Skeletal muscle cell (primary cell): ENCODE measurements at places on chromosomes 13 and 19.

GRCh38 chr13:35225582-35225981 is 250.9 kb downstream of the MAB21L1 start:
- no peak for DNase-seq

GRCh38 chr19:18440415-18440877 is 2.5 kb upstream of the ISYNA1 start:
- DNase-seq = no peak

GRCh38 chr19:4578552-4579248 is 19.2 kb upstream of the SEMA6B start:
- DNase-seq = no peak

DNA sequence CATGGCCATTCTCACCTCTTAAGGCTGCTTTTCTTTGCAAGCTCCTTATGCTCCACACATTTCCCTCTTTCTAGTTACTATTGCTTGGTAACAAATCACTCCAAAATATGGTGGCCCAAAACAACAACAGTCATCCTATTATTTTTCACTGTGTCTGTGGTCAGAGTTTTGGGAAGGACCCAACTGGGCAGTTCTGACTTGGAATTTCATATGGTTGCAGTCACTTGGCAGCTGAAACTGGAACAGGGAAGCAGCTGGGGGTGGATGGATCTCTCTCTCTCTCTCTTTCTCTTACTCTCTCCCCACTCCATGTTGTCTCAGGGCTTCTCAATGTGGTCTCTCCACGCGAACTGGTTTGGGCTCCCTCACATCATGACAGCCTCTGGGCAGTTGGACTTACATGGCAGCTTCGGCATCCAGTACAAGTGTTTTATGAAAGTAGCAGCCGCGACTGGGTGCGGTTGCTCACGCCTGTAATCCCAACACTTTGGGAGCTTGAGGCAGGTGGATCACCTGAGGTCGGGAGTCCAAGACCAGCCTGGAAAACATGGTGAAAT is 39.6 kb downstream of the NUMBL start:
- peak; percentile 58 for DNase-seq

DNA sequence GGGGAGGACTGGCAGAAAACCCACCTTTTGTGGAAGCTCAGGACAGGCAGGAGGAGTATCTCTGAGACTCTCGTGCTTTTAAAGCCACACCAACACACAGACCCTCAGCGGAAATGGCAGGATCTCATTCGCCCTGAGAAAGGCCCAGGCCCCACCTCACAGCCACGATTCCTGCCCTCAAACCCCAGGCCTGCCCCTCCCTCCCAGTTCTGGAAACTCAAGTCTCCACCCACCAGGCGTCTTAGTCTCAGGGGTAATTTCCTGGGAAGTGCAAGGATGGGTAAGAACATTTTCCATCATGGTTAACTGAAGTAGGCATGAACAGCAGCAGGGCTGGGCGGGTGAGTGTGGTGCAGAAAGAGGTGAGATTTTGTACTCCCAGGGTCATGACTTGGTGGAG is 8.0 kb upstream of the PDE4C start:
- DNase-seq = no peak

- DNase-seq = peak; percentile 69
These were observed 9.7 kb upstream of the LYPD3 start for GRCh38 chr19:43474986-43475705.

DNA sequence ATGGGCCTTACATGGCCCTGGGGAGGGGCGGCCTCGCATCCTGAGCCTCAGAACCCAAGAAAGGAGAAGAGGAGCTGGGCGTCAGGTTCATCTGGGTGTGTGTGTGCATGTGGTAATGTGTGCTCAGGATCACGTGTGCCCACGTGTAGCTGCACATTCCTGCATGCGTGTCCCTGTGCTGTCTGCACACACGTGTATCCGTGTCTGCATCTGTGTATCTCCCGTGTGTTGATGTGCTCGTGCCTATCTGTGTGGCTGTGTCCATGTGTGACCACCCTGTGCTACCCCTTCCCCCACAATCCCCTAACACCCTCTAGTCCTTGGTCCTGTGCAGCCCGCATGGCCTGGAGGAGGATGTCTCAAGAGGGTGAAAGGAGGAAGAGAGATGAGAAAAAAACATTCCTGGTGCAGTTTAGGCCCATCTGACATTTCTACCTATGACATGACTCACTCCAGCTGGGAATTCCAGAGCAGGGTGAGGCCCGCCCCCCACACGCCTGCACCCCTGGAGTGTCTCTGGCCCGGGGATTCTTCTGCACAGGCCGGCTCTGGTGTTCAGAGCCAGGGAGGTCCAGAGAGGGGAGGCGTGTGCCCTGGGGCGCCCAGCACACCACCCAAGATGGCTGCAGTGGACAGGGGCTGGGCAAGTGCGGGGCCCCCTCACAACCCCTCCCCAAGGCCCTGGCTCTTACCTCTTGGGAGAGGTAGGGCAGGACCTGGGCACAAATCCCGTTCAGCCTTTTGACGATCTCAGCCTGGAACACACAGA is 7.1 kb downstream of the TLE5 start:
- no peak for DNase-seq

DNA sequence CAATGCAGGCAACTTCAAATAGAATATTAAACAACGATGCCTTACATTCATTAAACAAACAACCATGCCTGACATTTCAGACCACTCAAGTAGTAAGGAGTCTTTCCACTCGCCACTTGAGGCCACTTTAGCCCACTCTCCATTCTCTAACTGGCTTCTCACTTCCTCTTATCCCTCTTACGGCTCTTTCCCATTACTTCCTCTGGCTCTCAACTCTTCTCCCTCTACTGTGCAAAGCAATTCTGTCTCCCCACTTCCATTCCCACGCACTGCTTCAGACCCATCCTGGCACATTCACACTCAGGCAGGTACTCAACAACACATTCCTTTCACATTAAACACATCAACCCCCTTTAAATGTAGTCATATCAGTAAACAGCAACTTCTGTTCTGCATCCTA is 229.8 kb upstream of the IPO5 start:
- no peak for DNase-seq

DNA sequence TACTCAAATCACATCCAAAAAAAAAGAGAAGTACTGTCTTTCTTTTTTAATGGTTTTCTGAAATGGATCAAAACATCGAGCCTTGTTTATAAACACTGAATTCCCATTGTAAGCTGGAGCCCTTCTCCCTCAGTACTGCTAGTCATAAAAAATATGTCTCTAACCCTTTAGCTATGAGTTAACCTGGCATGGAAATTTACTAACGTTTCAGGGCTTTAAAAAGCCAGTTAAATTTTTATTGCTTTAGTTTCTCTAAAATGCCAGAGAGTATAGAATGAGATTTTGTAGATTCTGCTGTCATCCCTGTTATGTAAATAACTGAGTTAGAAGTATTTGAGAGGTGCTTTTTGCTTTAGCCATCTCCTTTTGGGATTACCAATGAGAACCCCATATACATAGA is 528.3 kb downstream of the EFNB2 start:
- DNase-seq = no peak

GRCh38 chr13:42497798-42498197 is 76.2 kb upstream of the TNFSF11 start:
- peak; percentile 61 for DNase-seq

DNA sequence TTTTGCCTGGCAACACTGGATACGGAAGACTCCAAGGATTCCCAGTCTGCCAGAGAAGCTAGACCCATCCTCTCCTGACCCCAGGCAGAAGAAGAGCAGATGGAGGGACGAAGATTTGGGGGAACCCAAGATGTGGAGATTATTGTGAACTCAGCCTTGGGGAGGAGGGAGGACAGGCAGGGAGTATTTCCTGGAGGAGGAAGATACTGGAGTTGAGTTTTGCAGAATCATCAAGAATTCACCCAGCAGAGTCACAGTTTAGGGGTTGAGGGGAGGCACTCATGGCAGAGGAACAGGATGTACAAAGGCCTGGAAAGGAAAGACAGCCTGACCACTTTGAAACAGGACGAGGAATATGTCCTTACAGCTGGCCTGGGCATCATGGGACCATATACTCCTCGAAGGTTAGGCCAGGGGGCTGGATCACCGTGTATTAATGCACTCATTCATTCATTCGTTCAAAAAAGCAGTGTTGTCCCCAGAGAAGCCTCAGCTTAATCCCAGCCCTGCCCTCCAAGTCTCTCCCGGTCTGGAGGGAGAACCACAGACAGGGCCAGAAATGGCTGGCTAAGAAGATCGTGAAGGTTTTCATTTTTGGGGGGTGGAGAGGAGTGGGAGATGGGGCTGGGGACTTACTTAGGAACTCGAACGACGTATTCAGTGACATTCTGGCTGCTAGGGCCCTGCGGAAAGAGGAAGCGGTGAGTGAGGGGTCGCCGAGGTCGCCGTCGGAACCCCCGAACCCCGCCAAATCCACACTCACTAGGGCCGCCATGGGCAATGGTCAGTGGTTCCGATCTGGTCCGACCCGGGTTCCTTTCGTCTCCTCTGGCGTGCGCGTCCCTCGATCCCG is 517 bp downstream of the GTF2F1 start:
- no peak for DNase-seq

DNA sequence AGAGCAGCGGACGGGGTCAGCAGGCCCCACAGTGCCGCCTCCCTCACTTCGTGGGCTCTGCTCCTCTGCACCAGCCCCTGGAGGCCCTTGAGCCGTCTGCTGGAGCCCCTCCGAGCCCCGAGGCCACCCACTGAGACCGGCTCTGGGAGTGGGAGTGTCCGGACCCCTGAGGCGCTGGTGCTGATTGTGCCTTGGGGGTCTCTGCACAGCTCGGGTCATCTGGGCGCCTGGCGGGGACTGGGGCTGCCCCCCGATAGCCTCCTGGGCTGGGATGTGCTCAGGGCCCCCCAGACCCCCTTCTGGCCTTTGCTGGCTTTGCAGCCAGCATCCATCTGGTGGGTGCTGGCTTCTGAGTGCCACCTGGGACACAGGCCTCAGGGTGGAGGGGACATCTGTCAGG is 15.4 kb downstream of the CBARP start:
- DNase-seq = no peak

GRCh38 chr19:5102520-5102919 is 133.6 kb downstream of the KDM4B start:
- no peak for DNase-seq

DNA sequence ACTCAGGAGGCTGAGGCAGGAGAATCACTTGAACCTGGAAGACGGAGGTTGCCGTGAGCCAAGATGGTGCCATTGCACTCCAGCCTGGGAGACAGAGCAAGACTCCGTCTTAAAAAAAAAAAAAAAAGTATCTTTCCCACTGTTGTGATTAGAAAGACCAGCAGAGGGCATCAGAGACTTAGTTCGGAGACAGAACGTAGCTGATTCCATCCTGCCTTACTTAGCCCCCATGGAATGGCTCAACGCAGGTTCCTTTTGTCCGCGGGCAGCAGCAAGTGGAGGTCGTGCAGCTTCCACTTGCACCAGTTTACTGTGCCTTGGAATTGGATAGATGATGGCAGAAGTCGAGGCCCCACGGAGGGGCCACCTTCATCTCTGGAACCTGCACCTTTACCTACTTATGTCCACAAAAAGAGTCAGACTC is 8.1 kb downstream of the TIMM29 start:
- DNase-seq = peak; percentile 39

DNA sequence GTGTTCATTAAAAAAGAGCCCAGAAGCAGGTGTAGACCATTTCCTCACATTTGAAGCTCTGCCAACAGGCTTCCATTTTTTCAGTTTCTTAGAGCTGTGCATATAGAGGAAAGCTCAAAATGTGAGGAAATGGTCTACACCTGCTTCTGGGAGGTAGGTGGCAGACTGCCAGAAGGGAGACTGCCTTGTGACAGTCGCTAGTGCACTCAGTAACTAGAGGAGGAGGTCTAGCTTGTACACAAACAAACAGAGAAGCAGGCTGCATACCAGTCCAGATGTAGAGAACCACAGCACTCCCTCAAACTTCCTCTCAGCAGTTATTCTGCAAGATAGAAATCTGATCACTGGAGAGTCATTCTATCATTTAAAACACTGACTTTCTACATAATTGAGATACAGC is 800.2 kb downstream of the EFNB2 start:
- no peak for DNase-seq

DNA sequence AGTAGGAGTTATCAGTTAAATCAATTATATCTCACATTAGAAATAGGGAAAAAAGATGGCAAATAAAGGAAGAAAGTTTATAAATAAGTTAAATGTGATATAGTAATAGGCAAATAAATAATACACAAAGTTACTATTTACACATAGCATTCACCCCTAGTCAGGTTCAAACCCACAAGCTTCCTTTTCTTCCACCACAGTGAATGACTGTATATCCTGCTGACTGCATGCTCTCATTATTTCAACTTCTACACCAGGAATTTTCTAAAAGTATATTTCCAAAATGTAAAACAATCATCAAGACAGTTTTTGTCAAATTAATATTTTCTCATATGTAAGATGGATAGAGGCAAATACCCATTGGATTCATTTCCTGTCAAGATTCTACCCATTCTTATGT is 548.6 kb upstream of the SLITRK5 start:
- no peak for DNase-seq

- no peak for DNase-seq
These were observed 11.8 kb upstream of the AKAP8L start for GRCh38 chr19:15430526-15431120.

DNA sequence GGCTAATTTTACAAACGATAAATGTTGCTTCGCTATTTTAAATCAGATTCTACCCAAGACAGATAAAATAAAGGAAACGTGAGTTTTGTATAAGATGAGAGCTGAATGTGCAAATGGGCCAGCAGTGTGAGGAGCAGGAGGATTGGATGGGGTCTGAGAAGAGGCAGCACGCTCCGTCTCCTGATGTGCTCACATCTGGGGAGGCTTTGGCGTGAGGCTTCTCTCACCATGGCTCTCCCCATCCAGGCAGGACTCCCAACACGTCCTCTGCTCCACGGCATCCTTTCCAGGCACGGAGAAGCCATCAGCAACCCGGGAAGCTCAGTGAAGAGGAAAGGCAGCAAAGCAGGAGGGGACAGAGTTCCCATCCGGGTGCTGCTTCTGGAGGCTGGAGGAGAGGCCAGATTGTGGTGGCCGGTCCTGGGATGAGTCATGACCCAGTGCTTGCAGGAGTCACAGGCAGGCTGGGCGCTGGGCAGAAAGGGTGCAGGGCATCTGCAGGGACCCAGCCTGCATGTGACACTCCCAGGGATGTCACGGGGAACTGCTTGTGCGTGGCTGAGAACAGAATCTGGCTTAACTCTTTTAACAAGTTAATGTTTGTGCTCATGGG is 47.5 kb downstream of the ZNF536 start:
- no peak for DNase-seq

DNA sequence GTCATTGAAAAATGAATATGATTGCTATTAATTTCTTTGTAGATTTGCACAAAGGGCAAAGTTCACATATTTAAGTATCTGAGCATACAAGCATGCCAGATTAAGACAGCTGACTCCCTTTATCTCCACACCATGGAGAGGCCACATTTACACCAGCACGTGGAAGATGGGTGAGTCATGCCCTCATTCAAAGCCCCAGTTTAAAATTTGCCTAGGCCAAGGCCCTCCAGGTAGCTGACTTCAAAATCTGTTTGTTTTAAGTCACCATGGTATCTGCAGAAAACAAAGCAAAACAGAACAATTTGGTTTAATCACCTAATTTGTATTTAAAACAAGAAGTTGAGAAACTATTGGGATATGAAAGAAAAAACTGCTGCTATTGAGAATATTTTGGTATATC is 109.2 kb downstream of the ESD start:
- DNase-seq = no peak
